ENCODE measurements at places on chromosomes 6 and 20.

- no peak for DNase-seq
Measured at GRCh38 chr6:101294676-101295075, 98.8 kb upstream of the GRIK2 start.

GRCh38 chr20:41574802-41575389, 43.3 kb downstream of the CHD6 start:
- no peak for DNase-seq

- DNase-seq, result no peak
Measured at GRCh38 chr6:25961619-25962148, 918 bp upstream of the TRIM38 start.

DNA sequence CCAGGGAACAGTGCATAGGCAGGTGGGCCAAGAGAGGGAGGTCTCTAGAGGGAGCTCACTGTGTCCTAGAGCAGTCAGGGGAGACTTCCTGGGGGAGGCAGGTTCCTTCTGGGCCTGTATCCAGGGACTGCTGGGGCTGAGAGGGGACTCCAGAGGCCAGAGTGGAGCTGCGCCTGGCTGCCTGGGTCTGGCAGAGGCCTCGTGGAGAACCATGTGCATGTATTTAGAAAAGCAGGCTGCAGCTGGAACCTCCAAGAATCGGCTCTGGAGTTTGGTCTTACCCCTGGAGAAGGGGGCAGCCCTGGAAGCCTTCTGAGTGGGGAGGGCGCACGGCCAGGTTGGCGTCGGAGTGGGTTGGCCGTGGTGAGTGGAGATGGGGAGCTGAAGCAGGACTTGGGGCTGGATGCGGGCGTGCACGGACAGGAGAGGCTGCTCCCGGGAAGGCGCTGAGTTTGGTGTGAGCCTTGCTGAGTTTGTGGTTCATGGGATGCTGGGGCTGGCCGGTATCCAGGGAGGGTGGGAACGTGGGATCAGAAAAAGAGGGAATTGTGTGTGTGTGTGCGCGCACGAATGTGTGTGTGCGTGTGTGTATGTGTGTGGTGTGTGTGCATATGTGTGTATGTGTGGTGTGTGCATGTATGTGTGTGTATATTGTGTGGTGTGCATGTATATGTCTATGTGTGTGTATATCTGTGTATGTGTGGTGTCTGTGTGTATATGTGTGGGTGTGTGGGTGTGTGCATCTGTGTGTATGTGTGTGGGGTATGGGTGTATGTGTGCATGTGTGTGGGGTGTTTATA, 10.8 kb downstream of the VSTM2L start:
- DNase-seq, result no peak

- DNase-seq, result no peak
Measured at GRCh38 chr6:46476301-46476700, 14.9 kb downstream of the RCAN2 start.

DNA sequence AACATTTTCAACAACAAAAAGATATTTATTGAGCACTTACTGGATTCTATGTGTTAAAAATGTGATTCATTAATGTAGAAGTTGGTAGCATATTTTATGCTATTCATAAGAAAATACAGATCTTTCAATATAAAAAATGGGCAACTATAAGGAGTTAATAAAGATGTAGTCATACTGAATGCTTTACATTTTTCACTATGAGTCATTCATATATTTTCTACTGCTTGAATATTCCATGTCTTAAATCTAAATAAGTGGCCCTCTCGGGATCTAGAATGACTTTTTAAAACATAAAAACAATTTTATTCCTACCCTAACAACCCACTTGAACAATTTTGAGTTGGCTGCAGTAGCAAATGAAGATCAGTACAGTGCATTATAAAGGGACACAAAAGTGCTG, 362.1 kb downstream of the PHF3 start:
- no peak for DNase-seq

GRCh38 chr6:116165596-116165995, 39.7 kb upstream of the COL10A1 start:
- no peak for DNase-seq

- peak; percentile 19 for DNase-seq
Measured at GRCh38 chr20:41618807-41619311, 682 bp upstream of the CHD6 start.

DNA sequence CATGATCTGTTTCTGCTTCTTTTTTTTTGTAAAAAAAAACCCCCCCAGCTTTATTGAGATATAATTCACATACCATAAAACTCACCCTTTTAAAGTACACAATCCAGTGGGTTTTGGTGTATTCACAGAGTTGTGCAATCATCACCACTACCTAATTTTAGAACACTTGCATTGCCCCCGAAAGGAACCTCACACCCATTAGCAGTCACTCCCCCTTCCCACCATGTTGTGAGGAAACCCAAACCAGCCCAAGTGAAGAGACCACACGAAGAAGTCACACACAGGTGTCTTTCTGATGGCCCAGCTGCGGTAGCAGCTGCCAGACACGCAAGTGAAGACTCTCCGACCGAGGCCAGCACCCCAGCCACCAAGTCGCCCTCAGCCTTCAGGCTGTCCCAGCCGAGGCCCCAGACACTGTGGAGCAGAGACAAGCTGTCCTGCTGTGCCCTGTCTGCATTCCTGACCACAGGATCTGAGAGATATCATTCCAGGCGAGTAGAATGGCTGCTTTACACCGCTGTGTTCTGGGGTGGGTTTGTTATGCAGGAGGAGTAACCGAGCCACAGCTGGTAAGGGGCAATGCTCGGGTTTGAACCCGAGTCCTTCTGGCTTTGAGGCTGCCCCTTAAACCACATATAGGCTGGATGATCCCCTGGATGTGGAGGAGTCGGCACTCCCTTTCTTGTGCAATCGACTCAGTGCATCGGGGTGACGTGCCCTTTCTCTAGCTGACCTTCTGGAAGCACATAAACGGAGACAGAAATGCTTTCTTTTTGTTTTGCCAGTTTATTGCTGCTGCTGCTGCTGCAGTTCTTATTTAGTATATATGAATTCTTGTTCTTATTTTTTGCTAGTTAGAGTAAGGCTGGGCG, 59.1 kb upstream of the PTPN1 start:
- peak; percentile 61 for DNase-seq

DNA sequence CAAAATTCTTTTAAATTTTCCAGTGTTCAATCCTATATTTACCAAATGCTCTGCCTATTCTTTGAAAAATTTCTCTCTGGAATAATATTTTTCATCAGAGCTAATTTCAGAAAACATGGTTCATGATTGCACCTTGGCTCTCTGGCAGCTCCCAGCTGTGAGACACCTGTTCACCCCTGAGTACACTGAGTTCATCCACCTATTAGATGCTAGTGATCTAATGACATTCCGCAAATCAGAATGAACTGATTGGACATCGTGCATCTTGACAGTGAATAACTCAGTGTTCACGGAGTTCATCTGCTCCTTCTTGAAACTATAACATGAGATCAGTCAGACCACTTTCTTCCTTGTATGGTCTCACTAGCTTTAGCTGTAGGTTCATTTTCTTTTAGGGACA, 3.9 kb upstream of the SHPRH start:
- DNase-seq, result no peak

GRCh38 chr20:389220-389619, 8.7 kb downstream of the TRIB3 start:
- DNase-seq, result no peak

GRCh38 chr6:117601811-117602150, 530 bp downstream of the GOPC start:
- peak; percentile 44 for DNase-seq

DNA sequence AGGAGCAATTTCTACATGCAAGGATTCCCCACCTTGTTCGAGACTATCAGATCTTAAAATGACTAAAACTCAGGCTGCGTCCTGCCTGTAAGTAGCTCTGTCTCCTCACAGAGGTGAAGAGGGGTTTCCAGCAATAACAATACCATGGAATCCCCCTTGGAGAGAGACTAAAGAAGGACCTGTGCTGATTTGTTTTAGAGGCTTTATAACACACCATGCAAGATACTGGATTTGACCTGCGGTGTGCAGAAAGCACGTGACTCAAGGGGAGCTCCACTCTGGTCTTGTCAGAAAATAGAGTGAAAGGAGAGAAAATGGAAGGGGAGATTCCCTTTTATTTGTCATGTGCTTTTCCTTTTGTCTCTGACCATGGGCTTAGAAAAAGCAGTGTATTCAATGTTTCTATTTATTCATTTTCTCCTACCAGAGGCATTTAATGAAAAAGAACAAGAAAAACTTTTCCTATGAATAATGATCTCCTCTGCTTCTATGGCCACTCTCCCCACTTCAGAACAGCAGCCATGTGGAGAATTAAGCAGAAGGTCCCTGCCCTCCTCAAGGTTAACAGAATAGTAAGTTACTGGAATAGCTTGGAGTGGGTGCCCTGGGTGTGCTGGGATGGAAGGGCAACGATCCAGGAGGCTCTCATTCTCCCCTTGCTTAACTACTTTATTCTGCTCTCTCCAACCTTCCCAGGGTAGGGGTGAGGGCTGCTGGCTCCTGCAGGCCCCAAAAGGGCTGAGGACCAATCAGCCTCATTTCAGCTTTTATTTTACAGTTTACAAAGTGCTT, 19.2 kb upstream of the MRPS10 start:
- DNase-seq, result no peak

Data from hematopoietic multipotent progenitor cell treated with erythropoietin and hydrocortisone succinate and interleukin-3 and kit ligand, for 6 days (in vitro differentiated cells).